Activated T-cell treated with anti-CD3 and anti-CD28 coated beads, Interleukin-2, amount 50 U/mL, for 72 hours (primary cell): ENCODE measurements at places on chromosomes 5 and 9. TPM values are rescaled to one million over a fixed set of nuclear protein-coding genes. Genes with fewer than 3 reads are reported as not detected.

GRCh38 chr5:107129051-107129450 is 541.7 kb downstream of the EFNA5 start:
- no peak for DNase-seq

DNA sequence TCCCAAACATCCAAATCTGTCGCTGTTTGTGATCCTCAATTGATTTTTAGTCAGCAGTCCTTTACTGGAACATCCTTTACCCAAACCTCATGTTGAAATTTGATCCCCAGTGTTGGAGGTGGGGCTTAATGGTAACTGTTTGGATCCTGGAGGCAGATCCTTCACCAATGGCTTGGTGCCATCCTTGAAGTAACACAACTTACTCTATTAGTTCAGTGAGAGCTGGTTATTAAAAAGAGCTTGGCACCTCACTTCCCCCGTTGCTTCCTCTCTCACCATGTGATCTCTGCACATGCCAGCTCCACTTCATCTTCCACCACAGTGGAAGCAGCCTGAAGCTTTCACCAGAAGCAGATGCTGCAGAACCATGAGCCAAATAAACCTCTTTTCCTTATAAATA is 40.3 kb downstream of the DNAJB5 start:
- no peak for DNase-seq

- DNase-seq, result no peak
These were observed 202.9 kb downstream of the GADD45G start for GRCh38 chr9:89807682-89808075.

- no peak for DNase-seq
These were observed 102.0 kb downstream of the ZNF462 start for GRCh38 chr9:106964822-106965525.

GRCh38 chr9:37840560-37841194 is 40.1 kb downstream of the DCAF10 start:
- peak; percentile 4 for DNase-seq

- DNase-seq, result no peak
These were observed 110.2 kb upstream of the DAPK1 start for GRCh38 chr9:87387351-87388011.

GRCh38 chr5:176902911-176903664 is 3.9 kb upstream of the HK3 start:
- DNase-seq, result no peak

GRCh38 chr5:99187611-99188010 is 258.8 kb upstream of the CHD1 start:
- DNase-seq, result no peak

GRCh38 chr5:40674661-40675235 is 5.0 kb upstream of the PTGER4 start:
- no peak for DNase-seq

GRCh38 chr5:167819406-167819805 is 472.0 kb upstream of the WWC1 start:
- no peak for DNase-seq

DNA sequence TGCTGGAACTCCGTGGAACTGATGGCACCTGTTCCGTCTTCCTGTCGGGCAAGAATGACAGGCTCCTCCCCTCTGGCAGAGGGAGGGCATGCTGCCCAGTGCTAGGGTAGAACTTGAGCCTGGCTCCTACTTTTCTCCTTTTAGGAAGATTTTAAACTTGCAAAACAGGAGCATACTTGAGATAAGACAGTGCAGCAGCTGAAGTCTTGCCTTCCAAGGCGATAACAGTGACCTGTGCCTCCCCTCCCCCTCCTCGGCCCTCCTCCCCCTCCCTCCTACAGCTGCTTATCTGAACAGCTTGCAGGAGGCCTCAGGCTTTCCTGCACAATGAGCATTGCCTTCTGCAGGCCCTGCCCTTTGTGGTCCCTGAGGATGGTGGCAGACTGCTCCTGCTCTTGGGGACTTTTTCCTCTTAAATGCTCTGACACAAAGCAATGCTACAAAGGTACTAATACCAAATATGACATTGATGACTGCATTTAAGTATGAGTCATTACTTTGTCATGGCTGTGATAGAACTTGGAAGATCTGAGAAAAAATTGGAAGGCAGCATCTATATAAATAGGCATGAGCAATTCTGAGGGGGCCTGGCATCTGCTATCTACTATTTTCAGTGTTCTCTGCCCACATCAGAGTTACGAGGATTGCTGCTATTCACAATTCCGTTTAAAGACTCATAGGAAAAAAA is 2.0 kb downstream of the GADD45G start:
- peak; percentile 28 for DNase-seq

- no peak for DNase-seq
These were observed 69.5 kb upstream of the ELL2 start for GRCh38 chr5:96031180-96031579.

- peak; percentile 22 for DNase-seq
These were observed 107.9 kb upstream of the LARP1 start for GRCh38 chr5:154647114-154647760.

GRCh38 chr5:127943061-127943371 is 140.6 kb upstream of the SLC12A2 start:
- DNase-seq, result no peak

GRCh38 chr5:160692271-160692670 is 159.7 kb downstream of the ATP10B start:
- DNase-seq, result no peak

GRCh38 chr5:52817818-52818217 is 30.1 kb downstream of the ITGA1 start:
- no peak for DNase-seq

- no peak for DNase-seq
These were observed 122.3 kb downstream of the PAX5 start for GRCh38 chr9:36911601-36912412.

GRCh38 chr9:130824643-130825350 is 10.3 kb upstream of the ABL1 start:
- DNase-seq, result no peak

DNA sequence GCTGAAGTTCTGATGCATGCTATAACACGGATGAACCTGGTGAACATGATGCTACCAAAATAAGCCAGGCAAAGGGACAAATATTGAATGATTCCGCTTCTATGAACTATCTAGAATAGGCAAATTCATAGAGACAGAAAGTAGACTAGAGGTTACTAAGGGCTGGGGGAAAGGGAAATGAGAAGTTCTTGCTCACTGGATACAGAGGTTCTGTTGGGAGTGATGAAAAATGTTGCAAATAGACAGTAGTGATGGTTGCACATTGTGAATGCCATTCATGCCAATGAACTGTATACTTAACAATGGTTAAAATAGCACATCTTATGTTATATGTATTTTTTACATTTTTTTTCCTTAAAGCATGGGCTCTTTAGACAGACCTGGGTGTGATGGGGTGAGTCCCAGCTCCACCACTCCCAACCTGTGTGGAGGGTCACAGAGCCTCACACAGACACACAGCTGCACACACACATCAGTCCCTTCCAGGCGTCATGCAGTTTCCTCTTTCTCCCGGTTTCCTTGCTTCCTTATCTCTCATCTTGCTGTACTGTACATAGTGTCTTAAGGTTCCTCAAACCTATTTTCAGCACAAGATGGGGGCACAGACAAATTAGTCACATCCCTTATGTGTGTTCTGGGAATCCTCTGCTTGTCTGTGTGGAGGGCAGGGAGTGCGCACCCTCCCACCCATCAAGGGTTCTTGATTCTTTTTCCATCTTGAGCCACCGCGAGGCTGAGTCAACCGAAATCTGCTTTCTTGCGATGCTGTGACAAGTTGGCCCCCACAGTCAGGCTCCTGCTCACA is 192.9 kb downstream of the CRB2 start:
- peak; percentile 42 for DNase-seq

DNA sequence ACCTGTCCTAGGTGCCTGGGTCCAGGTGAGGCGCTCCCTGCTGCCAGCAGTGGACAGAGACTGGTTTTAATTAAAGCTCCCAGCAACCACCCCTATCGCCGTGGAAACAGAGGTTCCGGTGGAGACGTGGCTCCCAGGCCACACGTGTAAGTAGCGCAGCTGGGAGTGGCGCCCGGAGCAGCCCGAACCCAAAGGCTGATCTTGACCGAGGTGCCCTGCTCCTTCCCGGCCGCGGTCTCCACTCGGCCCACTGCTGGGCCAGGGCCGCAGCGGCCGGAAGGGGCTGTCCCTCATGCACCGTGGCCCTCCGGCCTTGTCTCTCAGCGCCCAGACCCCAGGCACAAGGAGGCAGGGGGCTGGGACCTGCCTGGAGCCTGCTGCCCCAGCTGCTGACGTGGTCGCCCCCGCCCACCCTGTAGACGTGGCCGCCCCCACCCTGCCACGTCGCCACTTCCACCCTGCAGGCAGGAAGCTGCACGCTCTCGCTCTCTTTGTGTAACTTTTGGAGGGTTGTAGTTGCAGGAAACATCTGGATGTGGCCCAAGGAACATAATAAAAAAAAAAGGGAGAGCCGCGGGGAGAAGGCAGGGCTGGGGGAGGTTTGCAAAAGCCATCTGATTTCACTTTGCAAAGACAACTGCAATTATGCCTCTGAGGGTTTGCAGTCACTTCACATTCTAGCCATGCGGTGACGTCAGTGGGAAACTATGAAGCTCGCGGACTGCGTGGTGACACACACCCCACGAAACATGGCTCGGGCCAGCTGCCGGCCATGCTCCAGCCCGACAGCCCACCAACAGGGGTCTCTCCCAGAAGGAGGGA is 129.9 kb downstream of the RXRA start:
- DNase-seq, result peak; percentile 72

DNA sequence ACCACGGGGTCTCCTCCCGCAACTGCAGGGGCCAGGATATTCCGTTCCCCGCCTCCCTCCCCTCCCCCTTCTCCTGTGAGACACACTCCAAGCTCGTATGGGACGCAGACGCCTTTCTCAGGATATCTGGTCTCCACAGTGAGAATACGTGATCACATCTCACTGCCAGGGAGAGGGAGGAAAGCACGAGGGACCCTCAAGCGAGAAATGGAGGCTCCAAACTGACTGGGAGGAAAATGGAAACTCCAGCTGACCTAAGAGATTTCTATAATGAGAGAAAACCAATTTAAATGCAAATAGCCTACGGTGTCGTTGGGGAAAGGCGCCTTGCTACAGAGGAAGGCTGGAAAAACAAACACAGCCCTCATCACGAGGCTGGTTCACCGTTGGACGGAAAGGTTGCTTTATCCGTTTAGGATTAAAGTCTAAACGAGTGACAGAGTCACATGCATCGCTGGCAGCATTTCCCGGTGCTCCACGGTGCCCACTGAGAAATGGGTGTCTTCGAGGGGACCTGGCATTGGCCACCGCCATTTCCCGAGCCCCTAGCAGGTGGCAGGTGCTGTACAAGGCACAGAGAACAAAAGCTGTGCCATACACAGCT is 116.9 kb upstream of the CPEB4 start:
- no peak for DNase-seq

DNA sequence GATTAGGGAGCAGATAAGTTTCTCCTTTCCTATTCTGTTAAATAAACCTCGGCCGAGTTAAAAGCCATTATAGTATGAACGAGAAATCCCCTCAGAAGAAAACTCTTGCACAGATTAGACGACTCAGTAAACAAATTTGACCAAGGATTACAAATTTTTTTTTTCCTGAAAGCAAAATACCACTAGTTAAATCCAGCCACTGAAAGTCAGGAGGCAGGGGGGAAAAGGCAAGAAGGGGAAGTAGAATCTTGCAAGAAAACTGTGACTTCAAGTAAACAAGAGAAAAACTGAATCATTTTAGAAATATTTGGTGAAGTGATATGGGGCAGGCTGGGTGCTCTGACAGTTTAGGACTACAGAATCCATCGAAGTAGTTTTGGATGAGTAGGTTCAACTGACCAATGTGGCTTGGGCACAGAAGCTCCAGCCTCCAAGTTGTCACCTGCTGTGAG is 251.0 kb downstream of the DENND1A start:
- DNase-seq, result no peak

- DNase-seq, result peak; percentile 52
These were observed 2.4 kb upstream of the ZSWIM6 start for GRCh38 chr5:61329550-61330128.

GRCh38 chr5:31157720-31158119 is 35.8 kb upstream of the CDH6 start:
- DNase-seq, result no peak

DNA sequence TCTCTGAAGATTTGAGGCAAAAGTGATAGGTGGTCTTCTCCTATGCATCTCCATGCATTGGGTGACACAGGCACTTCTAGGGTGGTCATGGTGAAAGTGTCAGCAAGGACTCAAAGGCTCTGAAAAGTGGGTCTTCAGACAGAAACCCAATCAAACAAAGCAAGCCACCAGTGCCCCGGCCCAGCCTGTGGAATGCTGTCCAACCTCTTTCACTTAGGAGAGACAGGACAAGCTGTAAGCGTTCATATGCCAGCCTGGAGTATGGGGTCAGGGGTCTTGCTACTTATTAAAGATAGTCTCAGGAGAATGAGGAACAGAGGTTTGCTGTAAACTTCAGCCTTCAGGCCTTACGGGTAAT is 324.5 kb downstream of the GADD45G start:
- no peak for DNase-seq

DNA sequence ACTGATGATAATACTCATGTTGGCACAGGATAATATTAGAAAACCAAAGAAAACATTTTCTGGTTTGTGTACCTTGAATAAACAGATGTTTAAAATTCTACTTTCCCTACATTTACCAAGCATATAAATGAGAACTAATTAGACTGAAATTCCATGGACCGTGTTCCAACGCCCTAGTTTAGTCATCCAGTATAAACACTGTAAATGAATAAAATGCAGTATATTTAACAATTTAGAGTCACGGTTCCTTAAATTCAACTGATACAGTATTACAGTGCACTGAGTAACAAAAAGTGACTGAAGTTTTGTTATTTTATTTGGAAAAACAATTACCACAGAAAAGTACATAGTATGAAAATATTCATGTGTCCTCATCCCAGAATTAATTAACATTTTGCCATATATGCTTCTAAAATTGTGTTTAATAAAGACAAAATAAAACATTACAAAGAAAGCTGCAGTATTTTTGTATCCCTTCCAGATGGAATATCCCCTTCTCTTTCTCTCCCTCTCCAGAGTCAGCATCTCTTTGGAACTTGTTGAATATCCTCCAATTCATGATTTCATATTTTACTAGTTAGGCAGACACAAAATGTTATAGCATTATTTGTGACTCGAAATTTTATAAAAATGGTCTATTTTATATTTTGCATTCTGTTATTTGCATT is 112.5 kb downstream of the HMHB1 start:
- no peak for DNase-seq

GRCh38 chr5:163915481-163915961 is 410.1 kb downstream of the MAT2B start:
- no peak for DNase-seq

The MORN5 gene
- not detected for total RNA-seq

The AFAP1L1 gene
- total RNA-seq, result 0.12 TPM

The CRHBP gene
- total RNA-seq, result 0.26 TPM

The FLT4 gene
- 0.79 TPM for total RNA-seq

The ANKRD31 gene
- total RNA-seq, result 0.65 TPM

The RNF180 gene
- total RNA-seq, result not detected

The INSYN2B gene
- not detected for total RNA-seq

The RNF20 gene
- 42.8 TPM for total RNA-seq

The ST8SIA4 gene
- total RNA-seq, result 47.1 TPM

The PCA3 gene
- not detected for total RNA-seq

The CTSV gene
- 4.3 TPM for total RNA-seq

The LRRC19 gene
- not detected for total RNA-seq

The ADRB2 gene
- total RNA-seq, result 1.8 TPM

The NR5A1 gene
- total RNA-seq, result not detected

The TSTD2 gene
- 18.7 TPM for total RNA-seq

The DRD1 gene
- not detected for total RNA-seq

The NUDCD2 gene
- 50.2 TPM for total RNA-seq

The DAB2 gene
- total RNA-seq, result not detected

The TNFSF8 gene
- total RNA-seq, result 84.2 TPM

The CHSY3 gene
- total RNA-seq, result not detected
